Activated CD4-positive, alpha-beta memory T cell treated with anti-CD3 and anti-CD28 coated beads, Interleukin-2, amount 10 ng/mL, durations not matched to agents 7 days and 5 days (primary cell): ENCODE measurements at places on chromosomes 7 and 10. TPM values are rescaled to one million over a fixed set of nuclear protein-coding genes. Genes with fewer than 3 reads are reported as not detected.
A peak's percentile ranks its signal among the peaks of the same experiment; 100 is the strongest.

Gene SCART1
- 15.3 TPM for total RNA-seq

DNA sequence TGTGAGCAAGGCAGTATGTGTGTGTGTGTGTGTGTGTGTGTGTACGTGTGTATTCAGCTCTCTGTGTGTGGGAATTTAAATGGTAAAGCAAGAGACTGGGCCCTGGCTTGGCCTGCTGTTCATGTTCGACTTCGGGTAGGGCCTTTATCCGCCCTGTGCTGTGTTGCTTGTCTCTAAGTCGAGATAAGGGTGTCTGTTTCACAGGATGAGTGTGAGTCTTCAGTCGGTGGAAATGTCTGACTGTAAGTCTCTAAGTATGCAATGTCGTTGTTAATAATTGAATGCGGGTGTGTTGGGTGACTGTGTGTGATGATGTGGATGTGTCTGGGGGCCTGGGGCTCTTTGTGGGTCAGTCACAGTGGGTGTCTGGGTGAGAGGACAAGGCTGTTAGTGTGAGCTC lies 34.8 kb downstream of the HIF1AN start:
- no peak for DNase-seq

GRCh38 chr10:43436291-43437140 lies at the start of gene ZNF487:
Gene ZNF487 (plus strand): TSS chr10:43437111. CDS start chr10:43475814, 38,703 bp downstream.
- peak; percentile 92 for DNase-seq

Gene VSTM2A
- total RNA-seq, result not detected

Gene GPR15LG
- total RNA-seq, result not detected

Gene BTBD16
- not detected for total RNA-seq

Gene IKZF1
- total RNA-seq, result 383 TPM

Gene AGBL3
- total RNA-seq, result 3.4 TPM

- DNase-seq, result no peak
Observed at GRCh38 chr10:88473989-88474883, 108.9 kb downstream of the RNLS start.

Gene MACC1
- 0.18 TPM for total RNA-seq

DNA sequence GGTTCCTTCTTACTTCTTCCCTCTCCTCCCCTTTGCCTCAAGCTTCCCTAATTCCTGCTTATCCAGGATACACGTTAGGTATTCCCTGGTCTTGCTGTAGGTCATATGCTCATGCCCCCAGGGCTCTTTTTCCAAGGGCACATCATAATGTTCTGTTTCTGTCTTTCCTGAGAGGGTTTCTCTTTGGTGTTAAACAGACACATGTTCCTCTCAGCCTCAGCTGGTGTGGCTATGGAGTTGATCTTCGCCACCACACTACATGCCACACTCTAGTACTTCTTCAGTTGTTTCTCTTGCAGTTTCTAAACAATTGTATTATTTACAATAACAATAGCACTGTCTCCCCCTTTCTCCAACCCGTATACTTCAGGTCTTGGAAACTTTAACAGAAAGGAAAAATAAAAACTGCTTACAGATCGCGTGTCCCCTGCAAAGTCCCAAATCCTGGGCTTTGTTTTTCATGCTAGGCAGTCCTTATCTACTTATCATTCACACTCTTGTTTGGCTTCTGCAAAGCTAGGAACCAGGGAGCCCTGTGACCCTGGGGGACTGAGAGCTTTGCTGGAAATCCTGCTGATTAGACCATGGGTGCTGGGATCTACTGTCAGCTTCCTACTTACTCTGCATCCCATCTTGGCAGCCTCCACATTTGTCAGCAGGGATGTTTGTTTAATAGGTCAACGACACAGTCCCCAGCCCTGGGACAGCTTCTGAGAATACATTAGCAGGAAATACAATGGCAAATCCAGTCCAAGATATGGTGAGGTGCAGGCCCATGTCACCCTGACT lies 193.9 kb upstream of the BMPER start:
- no peak for DNase-seq
